ENCODE measurements at places on chromosomes 13 and 19.

DNA sequence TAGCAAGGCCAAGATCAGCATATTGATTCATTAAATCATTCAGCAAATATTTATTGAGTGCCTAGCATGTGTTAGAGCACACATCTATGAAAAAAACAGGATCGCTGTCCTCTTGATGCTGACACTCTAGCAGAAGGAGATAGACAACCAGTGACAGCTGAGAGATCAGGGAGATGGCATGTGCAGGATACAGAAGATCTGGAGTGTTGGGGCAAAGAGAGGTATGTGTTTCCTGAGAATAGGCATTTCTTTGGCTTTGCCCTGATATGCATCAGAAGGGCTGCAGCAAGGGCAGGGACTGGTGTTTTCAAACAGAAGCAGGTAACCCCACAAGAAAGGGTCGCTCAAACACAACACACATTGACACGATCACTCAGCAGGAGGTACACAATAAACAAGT, 423.4 kb downstream of the FOXO1 start:
- no peak for DNase-seq

GRCh38 chr19:4678881-4679790, 9.0 kb upstream of the MYDGF start:
- DNase-seq = peak; percentile 21

- no peak for DNase-seq
Measured at GRCh38 chr19:38290631-38291147, 13.4 kb upstream of the C19orf33 start.

DNA sequence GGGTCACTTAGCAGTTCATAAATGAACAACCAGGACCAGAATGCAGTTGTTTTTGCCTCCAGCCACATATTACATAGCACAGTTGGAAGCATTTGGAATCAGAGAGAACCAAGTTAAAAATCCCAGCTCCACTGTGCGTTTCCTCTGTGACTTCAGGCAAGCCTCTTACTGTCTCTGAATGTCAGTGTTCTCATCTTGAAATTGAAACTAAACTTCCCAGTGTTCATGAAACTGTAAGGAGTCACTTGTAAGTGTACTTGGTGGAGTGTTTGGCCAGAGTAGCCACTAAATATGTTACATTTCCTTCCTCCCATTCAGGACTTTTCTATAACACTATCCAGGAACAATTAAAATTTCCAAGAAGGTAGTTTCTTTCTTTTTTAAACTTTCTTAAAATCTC, 276.8 kb downstream of the KCNRG start:
- no peak for DNase-seq

GRCh38 chr13:50444726-50445125, 398.8 kb downstream of the DLEU7 start:
- no peak for DNase-seq

GRCh38 chr19:49116544-49116943, 2.4 kb downstream of the LIN7B start:
- no peak for DNase-seq

DNA sequence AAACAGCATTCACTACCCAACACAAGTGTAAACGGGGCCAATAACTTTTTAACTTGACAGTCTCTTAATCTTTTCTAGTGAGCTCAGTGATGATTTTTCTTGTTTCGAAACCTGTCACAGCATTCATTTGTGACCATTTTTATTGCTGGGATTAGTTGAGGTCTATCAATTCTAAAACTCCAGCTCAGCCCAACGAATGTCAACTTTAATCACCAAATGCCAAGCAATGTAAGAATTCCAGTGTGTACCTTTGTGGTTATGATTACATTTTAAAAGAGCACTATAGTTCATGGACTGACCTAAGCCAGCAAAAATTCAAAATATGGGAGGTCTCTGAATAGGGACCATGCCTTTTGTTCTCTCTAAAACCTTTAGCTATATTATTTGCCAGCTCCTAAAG, 694.3 kb upstream of the SGCG start:
- no peak for DNase-seq

- DNase-seq = peak; percentile 86
Measured at GRCh38 chr19:41934849-41935374, 6.7 kb upstream of the ERFL start.

DNA sequence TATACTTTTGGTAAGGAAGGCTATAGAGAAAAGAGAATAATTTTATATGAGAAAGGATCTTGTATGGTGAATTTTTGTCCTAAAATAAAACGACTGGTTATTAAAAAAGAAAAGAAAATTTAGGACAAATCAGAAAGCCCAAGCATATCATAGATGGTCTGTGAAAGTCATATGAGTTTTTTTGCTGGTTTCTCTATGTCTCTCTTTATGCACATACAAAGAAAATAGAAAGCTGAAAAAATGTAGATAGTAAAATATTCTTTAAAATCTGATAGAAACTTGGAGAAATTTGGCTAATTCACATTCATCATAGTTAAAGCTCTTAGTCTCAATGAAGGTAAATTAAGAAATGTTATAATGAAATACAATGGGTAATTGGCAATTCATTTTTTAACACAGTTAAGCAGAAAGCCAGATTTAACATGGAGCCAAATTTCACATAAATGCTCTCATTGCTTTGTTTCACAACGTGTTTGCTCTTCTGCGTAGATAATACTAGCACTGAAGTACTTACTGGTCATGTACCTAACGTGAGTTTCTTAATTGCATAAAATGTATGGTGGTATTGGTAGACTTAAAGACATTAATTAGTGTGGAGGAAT, 621.5 kb upstream of the ATXN8OS start:
- no peak for DNase-seq

GRCh38 chr19:3062165-3063105, at the start of gene TLE5:
Gene TLE5, minus strand, starts transcription at chr19:3062495. Its CDS starts 295 bp downstream, at chr19:3062200.
- DNase-seq = peak; percentile 84

GRCh38 chr13:25679936-25680335, 308.2 kb downstream of the ATP8A2 start:
- DNase-seq = no peak

GRCh38 chr19:18431351-18432197, 6.4 kb downstream of the ISYNA1 start:
- DNase-seq = no peak

DNA sequence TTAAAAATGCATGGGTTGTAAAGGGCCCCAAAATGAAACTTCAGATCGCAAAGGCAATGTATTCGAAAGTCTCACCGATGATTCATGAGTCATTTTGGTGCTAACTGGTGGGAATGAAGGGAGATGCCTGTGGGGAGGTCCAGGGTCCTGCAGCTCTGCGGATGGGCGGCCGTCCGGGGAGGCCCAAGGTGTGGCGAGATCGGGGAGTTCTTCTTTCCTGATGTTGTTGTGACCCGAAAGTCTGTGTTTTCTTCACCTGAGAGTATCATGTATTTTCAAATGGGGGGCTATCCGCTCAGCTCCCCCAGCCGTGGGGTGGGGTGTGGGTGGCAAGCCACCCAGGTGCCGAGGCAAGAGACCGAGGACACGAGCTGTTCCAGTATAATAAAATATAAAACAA, 36.5 kb downstream of the TFDP1 start:
- DNase-seq = no peak

GRCh38 chr19:47713046-47714021, at the start of gene EHD2:
Gene EHD2, plus strand, starts transcription at chr19:47713422. Its CDS starts 3,191 bp downstream, at chr19:47716613.
- DNase-seq = peak; percentile 20

DNA sequence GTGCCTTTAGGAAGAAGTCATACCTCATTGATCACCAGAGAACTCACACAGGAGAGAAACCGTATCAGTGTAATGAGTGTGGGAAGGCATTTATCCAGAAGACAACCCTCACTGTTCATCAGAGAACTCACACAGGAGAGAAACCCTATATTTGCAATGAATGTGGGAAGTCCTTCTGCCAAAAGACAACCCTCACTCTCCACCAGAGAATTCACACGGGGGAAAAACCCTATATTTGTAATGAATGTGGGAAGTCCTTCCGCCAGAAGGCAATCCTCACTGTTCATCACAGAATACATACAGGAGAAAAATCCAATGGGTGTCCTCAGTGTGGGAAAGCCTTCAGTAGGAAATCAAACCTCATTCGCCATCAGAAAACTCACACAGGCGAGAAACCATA, 21.9 kb downstream of the ZNF382 start:
- no peak for DNase-seq

- DNase-seq = peak; percentile 0
Measured at GRCh38 chr19:44757057-44757734, 8.7 kb downstream of the BCL3 start.

DNA sequence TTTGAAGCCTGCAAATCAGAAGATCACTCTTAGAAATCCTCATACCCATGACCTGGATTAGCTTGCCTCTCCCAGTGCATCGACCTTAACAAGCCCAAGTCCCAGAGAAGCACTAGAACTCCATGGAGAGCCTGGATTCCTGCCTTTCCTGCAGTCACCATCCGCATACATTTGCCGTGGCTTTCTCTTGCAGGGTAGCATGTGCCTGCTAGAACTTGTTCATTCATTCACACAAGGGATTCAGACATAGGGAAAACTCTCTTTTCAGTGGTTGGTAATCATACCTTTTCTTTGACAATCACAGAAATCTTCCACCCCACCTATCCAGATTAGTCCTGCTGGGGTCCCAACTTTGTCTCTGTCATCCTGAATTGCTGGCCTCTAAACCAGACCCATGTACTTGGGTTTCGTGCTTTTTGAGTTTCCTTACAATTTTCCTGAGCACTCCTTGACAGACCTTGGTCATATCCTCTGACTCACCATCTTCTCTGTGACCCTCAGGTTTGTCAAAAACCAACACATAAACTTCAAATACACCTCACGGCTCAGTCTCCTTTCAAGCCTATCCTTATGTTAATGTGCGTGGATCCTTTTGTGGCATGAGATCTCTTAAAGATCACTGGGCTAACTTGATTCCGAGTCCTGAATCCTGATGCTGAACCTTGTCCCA, 355.0 kb downstream of the MYO16 start:
- DNase-seq = no peak

- DNase-seq = peak; percentile 44
Measured at GRCh38 chr19:33795370-33796163, 1.1 kb upstream of the KCTD15 start.

- no peak for DNase-seq
Measured at GRCh38 chr13:37526710-37527473, 71.7 kb downstream of the POSTN start.

DNA sequence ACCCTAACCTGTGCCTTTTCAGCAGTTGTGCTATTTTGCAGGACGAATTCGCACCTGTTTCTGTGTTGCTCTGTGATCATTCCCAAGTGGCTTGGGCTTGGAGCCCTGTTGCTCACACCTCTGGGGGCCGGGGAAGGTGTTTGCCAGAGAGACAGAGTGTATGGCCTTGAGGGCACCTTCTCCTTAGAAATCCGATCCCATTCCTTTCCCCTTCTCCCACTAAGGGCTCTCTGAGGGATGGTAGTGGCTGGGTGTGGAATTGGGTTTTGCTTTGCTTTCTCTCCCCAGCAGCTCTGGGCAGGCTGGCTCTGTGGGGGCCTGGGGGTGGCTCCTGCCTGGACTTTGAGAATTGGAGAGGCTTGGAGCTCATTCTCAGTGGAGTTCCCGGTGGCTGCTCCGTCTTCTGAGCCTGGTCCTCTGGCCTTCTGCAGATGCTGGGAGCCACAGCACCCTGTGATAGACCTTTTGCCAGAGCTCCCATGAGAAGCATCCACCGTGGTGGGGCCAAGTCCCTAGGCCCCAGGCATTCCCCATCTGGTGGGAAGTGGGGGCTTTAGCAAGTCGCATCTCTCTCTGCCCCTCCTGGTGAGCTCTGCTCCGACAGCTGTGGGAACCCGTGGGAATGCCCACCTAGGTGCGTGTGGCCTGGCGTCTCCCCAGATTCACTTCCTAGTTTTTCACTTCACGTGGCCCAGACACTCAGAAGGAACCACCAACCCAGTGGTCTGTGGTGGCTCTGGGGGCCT, 26.1 kb downstream of the ATP11A start:
- no peak for DNase-seq

GRCh38 chr19:33507021-33507956, 14.3 kb downstream of the PEPD start:
- DNase-seq = no peak

- no peak for DNase-seq
Measured at GRCh38 chr19:1366296-1366695, 17.4 kb upstream of the NDUFS7 start.

DNA sequence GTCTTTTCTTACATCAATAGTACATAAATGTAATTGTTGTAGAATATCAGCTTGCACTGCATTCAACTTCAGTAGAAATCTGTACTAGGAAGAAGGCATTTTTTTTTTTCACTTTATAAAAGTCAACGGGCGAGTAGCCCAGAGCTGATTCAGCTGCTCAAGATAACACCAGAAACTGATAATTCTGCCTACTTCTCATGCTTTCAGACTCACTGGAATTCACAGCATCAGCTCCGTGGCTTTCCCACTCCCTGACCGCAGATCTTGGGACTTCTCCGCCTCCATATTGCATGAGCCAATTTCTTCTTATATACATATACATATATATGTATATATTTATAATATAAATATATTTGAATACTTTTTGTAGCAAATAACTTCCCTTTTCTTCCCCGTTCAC, 263.1 kb upstream of the RXFP2 start:
- DNase-seq = no peak

DNA sequence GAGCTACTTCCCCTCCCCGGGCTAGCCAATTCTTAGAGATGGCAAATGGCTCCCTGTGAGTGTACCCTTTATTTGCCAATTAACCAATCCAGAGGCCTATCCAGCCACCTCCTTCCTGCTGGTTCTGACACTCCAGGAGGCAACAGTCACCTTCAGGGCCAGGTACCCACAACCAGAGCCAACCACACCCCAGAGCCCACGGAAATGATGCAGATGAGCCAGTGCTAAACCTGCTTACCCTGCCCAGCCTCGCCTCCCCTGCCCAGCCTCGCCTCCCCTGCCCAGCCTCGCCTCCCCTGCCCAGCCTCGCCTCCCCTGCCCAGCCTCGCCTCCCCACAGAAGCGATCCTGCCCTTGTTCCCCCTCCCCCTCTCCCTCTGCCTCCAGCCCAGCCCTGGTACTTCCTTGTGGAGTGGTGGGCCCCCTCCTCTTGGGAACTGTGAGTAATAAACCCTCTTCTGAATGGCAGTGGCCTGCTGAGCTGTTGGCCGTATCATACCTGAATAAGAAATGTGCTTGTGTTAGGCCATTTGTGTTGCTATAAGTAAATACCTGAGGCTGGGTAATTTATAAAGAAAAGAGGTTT, 173.8 kb upstream of the RNF113B start:
- no peak for DNase-seq

- no peak for DNase-seq
Measured at GRCh38 chr13:110500341-110500740, 61.2 kb downstream of the RAB20 start.

GRCh38 chr19:8526345-8527091, 12.6 kb upstream of the ZNF414 start:
- no peak for DNase-seq

DNA sequence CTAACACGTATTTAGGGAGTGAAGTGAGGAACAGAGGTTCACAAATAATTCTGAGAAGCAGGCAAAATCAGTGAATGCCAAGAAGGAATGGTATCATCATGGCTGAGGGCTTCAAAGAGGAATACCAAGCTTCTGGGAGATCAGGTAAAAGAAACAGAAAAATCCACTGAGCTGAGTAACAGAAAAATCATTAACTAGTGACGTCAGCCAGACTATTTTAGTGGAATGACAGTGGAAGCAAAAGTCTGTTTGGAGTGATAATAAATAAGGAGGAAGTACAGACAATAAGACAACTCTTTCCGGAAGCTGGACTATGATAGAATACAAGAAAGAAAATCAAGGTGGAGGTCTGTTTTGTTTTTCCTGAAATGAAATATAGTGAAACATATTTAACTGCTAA, 83.5 kb downstream of the SACS start:
- DNase-seq = no peak

- no peak for DNase-seq
Measured at GRCh38 chr13:20151016-20151415, 9.8 kb downstream of the GJA3 start.

- DNase-seq = no peak
Measured at GRCh38 chr19:13946414-13946813, 5.9 kb upstream of the DCAF15 start.

GRCh38 chr13:51004111-51004865, 94.7 kb downstream of the RNASEH2B start:
- DNase-seq = no peak

Data from CD4-positive, alpha-beta T cell treated with Interleukin-17A for 1 hour (primary cell).